ENCODE measurements at places on chromosomes 12 and 14. TPM values are rescaled to one million over a fixed set of nuclear protein-coding genes. Genes with fewer than 3 reads are reported as not detected.

DNA sequence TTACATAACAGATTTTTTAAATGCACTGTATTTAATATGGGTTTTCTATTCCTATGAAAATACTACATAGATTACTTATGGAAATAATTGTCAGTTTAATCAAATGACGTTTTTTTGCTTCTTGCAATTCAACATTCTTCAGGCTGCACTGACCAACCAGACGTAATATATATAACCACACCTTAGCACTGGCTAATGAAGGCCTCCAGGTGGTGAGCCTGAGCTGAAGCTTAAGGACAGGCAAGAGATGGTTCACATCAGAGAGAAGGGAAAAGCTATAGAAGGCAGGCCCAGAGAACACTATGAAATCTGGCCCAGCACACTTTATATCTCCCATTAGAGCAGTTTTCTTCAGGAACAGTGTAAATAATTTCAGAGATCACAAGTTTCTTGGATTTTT is 2.8 kb upstream of the MDGA2 start:
- no peak for DNase-seq

RNASE7 gene
- total RNA-seq = not detected

GLI1 gene
- total RNA-seq = 1.4 TPM

- no peak for DNase-seq
Measured at GRCh38 chr12:72540811-72541210, 268.6 kb downstream of the TRHDE start.

NEUROD4 gene
- not detected for total RNA-seq

DNA sequence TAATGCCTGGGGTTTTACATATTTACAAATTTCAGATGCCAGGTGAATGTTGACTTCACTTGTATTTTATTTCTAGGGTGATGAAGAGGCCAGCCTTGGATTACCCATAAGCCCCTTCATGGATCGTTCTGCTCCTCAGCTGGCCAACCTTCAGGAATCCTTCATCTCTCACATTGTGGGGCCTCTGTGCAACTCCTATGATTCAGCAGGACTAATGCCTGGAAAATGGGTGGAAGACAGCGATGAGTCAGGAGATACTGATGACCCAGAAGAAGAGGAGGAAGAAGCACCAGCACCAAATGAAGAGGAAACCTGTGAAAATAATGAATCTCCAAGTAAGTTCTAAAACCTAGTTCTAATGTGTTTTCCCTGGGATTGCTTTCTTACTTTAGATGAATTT is 41.3 kb upstream of the SLCO1C1 start:
- DNase-seq = no peak

LTBR gene
- total RNA-seq = 156 TPM

GRCh38 chr14:105223260-105223659 is 25.1 kb upstream of the BTBD6 start:
- DNase-seq = no peak

Measured in upper lobe of right lung (tissue), 1 donor.